ENCODE measurements at places on chromosomes 13 and 19.
A peak's percentile ranks its signal among the peaks of the same experiment; 100 is the strongest.

DNA sequence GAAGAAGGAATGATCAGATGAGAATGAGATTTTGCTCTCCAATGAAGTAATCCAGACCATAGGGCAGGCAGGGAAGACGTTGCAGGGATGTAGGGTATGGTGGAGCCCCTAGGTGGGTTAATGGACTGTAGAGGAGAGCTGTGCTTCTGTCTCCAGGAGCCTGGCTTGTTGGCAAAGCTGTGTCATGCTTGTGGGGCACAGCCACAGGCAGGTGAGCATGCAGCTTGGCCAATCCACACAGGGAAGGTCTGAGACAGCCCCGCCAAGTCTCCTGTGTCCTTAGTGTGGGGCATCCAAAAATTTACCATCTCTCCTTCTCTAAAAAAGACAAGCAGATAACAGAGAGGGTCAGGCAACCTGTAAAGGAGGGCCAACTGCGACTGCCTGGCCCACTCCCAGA is 71.4 kb upstream of the FLT1 start:
- DNase-seq, result no peak

- no peak for DNase-seq
These were observed 1.5 kb downstream of the CCDC106 start for GRCh38 chr19:55649268-55650125.

DNA sequence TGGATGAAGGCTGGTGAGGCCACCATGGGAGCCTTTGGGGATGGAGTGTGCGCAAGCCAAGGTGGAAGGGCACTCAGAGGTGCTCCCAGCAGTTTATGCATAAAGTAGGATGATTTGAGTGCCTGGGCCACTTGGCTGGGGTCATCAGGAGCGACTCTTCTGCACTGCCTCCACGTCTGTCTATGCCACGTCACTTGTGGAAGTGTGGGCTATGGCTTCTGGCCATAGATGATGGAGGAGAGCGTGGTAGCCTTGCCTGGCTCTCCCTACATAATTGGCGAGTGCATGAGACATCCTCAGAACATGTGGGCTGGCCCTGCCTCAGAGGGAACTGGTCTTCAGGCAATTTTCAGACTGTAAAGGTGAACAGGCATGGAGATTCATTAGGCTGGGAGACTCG is 182.9 kb downstream of the TEX29 start:
- DNase-seq, result no peak

- no peak for DNase-seq
These were observed 8.6 kb upstream of the POMP start for GRCh38 chr13:28650284-28650683.

DNA sequence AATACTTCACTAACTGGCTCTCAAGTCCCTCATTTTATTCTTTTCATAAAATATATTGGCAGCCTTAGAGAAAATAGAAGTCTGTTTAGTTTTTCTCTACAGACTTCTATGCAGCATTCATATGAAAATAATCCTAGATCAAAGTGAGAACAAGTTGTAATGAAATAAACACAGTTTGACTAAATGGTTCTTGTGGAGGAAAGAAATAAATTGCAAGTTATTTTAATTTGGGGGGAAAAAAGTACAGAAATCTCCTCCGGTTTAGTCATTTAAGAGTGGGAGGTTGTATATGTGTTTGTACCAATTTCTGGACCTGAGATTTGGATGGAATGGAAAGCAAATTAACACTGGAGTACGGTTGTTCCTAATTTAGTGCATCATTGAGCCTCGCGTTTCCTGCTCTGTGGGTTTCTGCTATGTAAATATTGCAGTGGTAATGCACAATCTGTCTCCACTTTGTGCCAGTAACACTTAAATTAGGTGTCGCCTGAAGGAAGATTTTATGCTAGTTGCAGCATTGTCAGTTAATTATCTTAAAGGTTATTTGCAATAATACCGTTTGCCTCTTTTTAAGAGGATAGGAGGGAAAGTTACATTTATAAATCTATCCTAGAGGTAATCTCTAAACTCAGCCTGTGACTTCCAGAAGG is 100.2 kb downstream of the ZIC5 start:
- DNase-seq, result no peak

GRCh38 chr19:3494559-3494958 is 5.9 kb downstream of the DOHH start:
- DNase-seq, result peak; percentile 67

- no peak for DNase-seq
These were observed 43.2 kb downstream of the CCNA1 start for GRCh38 chr13:36475468-36475867.

- DNase-seq, result no peak
These were observed 1032.2 kb upstream of the SLC10A2 start for GRCh38 chr13:104098421-104098820.

DNA sequence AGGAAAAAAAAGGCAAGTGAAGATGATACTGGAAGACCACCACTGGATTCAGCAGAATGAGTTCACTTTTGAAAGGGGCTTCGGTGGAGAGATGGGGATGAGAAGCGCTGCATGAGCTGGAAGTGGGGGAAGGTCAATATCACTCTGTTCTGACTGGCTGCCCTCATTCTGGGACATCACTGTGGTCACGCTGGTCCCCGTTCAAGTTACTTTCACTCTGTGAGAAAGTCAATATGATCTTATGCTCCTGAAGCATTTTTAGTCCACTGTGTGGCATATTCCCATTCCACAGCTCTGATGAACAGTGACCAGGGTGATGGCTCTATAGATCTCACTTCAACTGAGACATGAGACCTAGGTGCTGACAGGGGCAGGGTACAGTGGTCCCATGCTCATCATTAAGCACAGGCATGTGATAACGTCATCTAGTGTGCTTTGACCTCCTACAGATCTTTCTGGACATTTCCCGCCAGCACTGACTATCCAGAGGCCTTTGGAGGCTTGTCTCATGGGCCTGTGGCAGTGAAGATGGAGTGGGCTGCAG is 40.2 kb upstream of the GPR183 start:
- no peak for DNase-seq

DNA sequence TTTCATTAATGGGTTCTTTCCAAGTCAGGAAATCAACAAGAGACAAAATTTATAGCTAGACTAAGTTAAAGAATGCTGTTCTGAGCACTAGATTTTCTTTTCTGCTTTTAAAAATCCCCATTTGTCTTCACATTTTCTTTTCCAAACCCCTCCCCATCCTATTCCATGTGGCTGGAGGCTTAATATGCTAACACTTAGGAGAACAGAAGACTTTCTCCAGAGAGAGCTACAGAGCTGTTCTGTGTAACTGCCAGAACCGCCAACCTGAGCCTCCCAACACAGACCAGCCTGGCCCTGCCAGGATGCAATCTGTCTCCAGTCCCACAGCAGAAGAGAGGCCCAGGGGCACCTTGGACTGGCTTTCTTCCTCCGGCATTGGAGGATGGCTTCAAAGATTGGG is 264.1 kb downstream of the NDFIP2 start:
- DNase-seq, result no peak

- no peak for DNase-seq
These were observed 236.8 kb downstream of the LMO7 start for GRCh38 chr13:75872980-75873379.

GRCh38 chr13:106660746-106661625 is 93.0 kb upstream of the ARGLU1 start:
- DNase-seq, result no peak

DNA sequence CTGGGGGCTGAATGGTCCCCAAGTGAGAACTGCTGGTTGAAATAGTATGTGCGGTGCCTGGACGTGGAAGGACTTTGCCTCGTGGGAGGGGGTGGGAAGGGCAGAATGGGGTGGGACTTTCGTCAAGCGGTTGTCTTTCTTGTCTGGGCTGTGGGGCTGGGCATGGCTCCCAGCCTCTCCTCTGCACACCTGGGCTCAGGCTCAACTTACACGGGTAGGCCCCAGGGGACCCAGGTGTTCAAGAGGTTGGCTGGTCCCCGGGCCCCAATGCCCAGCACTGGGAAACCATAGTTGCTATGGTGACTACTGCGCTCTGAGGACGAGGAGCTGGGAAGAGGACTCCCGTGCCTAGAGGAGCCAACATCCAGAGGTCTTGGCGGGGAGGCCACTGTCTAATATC is 7.3 kb downstream of the NWD1 start:
- DNase-seq, result no peak

DNA sequence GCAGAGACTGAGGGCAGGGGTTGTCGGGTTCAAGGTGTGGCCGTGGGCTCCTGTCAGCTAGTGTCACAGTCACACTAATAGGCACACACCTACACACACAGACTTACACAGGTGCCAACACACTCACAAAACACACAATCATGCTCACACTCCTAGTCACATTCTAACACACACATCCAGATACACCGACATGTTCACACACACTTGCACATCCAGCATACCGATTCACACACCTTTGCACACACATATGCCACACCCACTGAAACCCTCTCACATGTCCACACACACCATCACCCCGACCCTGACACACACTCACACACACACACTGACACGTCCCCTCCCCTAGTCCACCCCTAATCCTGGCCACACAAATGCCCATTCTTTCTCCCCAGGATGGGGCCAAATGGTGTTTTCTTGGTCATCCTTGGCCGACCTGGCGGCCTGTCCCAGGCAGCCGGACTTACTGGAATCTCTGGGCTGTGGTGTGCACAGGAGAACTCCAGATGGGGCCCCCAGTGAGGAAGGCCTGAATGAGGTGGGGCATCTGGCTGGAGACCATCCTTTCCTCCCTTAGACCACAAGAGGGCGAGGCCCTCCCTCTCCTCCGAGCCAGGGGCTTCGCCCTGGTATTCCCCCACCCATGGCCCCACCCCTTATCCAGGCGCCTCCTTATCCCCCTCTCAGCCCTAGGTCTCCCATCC is 19.1 kb upstream of the PNMA8B start:
- DNase-seq, result no peak

GRCh38 chr13:68708336-68708908 is 1399.2 kb upstream of the ATXN8OS start:
- no peak for DNase-seq

GRCh38 chr19:56348289-56348877 is 33.7 kb upstream of the ZSCAN5A start:
- peak; percentile 13 for DNase-seq

DNA sequence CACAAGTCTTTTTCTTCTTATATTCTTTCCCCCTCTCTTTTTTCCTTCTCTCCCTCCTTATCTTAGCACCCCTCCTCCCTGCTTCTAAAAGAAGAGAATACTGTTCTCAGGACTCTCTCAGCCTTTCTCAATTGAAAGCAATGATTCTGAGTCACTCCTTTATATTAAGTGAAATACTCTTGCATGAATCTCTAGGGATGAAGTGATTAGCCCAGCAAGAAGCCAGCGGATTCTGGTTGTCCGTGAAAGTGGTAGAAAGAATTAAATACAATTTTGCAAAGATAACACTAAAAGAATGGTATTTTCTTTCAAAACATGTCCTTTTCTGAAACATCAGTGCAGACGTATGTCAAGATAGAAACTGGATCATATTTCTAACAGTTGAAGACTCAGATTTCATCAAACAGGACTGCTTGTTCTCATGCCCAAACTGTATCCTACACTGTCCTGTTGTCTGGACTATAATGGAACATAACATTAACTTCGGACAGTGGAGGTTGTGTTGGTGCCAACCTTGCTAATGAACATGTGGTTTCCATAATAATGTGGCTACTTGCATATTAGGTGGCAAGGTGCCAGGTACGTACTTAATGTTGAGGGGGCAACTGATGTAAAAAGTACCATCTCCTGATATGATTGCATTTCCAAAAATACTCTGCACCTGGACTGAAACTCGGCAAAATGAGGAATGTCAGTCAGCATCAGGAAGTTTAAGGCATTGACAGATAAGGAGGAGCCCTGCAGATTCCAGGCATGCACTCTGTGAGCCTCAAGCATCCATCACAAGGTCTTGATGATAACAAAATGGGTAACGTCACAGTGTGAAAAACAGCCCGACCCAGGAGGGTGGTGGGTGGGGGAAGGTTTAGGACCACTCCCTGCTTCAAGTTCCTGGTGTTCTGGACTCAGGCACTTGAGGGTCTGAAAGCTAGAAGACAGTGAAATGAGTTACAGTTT is 357.2 kb downstream of the DLEU7 start:
- no peak for DNase-seq

DNA sequence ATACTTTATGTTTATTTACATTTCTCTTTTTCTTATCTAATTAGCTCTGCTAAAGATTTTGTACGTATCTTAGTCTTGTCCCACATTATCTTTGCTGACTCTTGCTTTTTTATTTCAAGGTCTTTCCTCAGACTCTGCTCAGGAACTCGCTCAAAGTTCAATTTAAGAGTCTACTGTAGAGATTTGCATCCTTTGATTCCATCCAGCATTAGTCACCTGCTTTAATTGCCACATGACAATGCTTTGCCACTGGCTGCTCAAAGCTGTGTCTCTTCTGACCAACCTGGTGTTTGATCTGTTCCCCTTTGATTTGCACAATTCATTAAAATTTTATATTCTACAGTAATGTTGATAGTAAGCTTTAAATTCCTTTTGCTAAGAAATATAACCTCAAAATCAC is 157.9 kb upstream of the FREM2 start:
- DNase-seq, result no peak

DNA sequence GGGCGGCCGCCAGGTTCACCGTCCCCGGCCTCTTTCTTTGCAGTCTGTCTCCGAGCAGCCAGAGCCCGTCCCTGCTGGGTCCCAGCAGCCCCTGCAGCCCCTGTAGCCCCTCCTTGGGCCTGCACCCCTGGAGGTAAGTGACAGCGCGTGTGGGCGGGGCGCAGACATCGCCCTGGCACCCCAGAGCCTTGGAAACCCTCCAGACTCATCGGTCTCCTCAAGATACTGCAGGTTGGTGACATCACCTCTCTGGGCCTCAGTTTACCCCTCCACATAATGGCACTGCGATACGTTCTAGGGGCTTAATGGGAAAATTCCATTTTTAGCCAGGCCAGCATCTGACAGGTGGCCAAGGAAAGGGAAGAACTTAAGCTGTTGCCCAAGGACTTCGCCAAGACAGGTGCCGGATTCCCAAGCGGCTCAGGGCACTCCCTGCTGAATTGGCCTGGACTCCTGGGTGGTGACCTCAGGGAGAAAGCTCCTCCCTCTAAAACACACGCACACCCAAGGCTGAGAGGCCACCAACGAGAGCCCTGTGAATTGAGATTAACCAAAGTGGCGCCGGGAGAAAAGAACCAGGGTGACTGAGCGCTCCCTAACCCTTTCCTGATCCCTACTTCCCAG is 13.1 kb downstream of the MAST3 start:
- no peak for DNase-seq

- DNase-seq, result peak; percentile 69
These were observed 1.7 kb downstream of the ELL start for GRCh38 chr19:18519962-18520847.

- no peak for DNase-seq
These were observed 13.9 kb upstream of the HS6ST3 start for GRCh38 chr13:96075953-96076543.

GRCh38 chr19:1275260-1275975 is at the start of gene FAM174C:
FAM174C (plus strand) TSS chr19:1275530; CDS start chr19:1275550, 20 bp downstream.
- DNase-seq, result peak; percentile 95

- DNase-seq, result no peak
These were observed 77.0 kb downstream of the STARD13 start for GRCh38 chr13:33208290-33209220.

GRCh38 chr13:28347456-28348371 is 147.2 kb downstream of the FLT1 start:
- no peak for DNase-seq

GRCh38 chr19:38274739-38275138 is 10.4 kb downstream of the SPINT2 start:
- no peak for DNase-seq

- DNase-seq, result peak; percentile 34
These were observed 460.5 kb downstream of the COG6 start for GRCh38 chr13:40116008-40116407.

Data from activated CD4-positive, alpha-beta T cell treated with anti-CD3 and anti-CD28 coated beads, Interleukin-2, amount 50 U/mL, for 48 hours (primary cell).